NCI-H460 (cell line): ENCODE measurements at places on chromosomes 3 and 15. TPM values are rescaled to one million over a fixed set of nuclear protein-coding genes. Genes with fewer than 3 reads are reported as not detected.

The GOLGA8Q gene
- 1.2 TPM in 1 of 2 replicates, not detected in the other for total RNA-seq

The MEX3B gene
- 3.6 and 5.2 TPM in 2 replicates for total RNA-seq

The GRAMD1C gene
- total RNA-seq, result 0.14 and 0.22 TPM in 2 replicates

The LMOD3 gene
- total RNA-seq, result 0.84 and 1.1 TPM in 2 replicates

The GALNT15 gene
- total RNA-seq, result 0.07 and 0.09 TPM in 2 replicates

DNA sequence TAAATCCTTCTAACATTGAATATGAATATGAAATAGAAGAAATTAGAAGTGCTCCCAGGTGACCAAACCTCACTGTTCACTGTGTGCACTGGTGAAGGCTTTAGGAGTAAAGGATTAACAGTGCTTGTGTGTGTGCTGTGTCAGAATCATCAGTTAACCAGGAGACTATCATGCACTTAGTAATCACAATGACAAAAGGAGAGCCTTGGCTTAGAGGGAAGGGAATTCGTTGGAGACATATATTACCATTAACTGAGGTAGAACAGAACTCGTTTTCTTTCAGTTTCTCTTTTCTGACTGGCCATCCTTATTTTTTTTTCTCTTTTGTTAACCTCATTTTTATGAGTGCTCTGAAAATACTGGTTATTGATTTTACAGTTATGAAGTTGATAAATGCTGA lies 213.3 kb upstream of the GBE1 start:
- no peak for DNase-seq
